ENCODE measurements at places on chromosomes 16 and 17.

DNA sequence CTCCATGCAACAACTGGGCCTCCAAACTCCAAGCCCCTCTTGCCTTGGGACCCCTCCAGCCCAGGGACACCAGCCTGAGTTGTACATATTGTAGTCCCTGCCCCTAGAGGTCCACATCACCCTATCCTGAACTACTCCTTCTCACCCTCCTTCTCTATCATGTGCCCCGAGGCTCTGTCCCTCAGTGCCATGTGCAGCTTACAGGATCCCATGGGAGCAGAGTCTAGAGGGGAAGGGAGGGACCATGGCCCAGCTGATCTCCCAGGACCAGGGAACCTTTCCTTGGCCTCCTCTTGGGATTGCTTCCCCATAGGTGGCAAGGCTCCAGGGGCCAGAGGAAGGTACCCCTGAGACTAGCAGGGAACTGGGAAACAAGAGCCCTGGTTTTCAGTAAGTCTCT lies 35.3 kb downstream of the TMEM132E start:
- DNase-seq, result no peak

DNA sequence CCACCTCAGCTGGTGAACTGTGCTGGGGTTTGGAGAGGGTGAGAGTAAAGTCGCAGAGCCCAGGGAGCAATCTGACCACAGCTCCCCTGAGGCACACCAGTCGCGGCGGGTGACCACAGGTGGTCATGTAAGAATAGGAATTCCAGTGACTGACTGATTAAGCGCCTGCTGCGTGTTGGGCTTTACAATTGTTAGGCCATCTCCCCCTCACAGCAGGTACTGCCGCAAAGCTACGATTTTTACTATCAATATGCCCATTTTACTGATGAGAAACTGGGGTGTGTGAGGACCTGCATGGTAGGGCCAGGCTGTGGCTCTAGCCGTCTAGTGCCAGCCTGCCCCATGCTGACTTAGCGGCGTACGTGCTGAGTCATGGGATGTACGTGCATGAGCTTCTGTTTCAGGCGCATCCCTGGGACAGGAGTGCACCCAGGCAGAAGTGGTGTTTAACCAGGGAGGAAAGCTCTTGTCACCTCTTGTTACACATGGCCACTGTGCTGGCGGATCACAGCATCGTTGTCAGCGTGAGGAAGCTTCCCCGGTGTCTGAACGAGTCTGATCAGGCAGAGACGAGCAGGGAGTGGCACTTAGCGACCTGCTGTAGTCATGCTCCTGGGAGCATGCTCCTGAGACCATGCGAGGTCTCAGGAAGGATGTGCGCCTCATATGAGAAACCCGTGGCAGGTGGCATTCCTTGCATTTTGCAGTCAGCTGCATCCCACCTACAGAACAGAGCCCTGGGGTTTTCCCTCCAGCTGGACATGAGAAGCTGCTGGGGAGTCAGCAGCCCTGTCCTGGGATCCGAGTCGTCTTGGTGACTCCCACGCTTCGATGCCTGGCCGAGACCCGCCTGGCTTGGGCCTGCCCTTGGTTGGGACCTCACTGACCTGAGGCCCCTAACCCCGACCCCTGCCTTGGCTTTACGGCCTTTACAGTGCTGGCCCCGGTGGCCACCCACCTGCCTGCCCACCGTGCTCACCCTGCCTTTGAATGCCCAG lies 163.7 kb upstream of the CHMP6 start:
- no peak for DNase-seq

GRCh38 chr16:20878682-20879147 lies 21.4 kb downstream of the DCUN1D3 start:
- DNase-seq, result no peak

GRCh38 chr17:59503500-59503899 lies 61.9 kb upstream of the DHX40 start:
- DNase-seq, result no peak

- DNase-seq, result no peak
These were observed 28.2 kb upstream of the ETV4 start for GRCh38 chr17:43574348-43574747.

- peak; percentile 14 for DNase-seq
These were observed 97.6 kb downstream of the MRM3 start for GRCh38 chr17:879546-880442.

- DNase-seq, result no peak
These were observed 16.1 kb downstream of the UTS2R start for GRCh38 chr17:82387705-82388106.

DNA sequence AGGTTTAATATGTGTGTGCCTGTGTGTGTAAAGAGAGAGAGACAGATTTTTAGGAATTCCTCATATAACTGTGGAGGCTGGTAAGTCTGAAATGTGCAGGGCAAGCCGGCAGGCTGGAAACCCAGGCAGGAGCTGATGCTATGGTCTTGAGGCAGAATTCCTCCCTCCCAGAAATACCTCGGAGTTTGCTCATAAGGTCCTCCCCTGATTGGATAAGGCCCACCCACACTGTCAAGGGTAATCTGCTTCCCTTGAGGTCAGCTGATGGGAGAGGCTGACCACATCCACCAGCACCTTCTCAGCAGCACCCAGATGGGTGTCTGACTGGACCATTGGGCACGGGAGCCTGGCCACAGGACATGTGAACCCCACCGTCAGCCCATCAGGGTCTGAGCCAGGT lies 42.4 kb downstream of the C16orf95 start:
- DNase-seq, result no peak

- peak; percentile 49 for DNase-seq
These were observed 138.8 kb upstream of the CRHR1 start for GRCh38 chr17:45645330-45645729.

DNA sequence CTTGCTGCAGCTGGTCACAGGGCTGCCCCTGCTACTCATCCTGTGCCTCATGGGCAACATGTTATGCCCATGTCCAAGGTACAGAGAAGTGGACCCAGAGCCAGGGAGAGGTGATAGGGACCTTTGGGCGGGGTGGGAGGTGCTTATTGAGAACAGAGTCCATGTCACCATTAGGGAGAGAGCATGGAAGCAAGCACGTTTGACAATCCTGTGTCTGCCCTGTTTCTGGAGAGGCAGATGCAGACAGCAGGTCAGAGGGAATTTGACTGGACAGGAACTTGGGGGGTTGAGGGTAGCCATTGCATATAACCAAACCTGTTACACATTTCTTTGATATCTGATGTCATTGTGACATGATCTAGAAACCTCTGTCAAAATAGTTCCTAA lies 14.3 kb upstream of the ARL4D start:
- DNase-seq, result no peak

GRCh38 chr17:83176623-83177583 lies 97.5 kb downstream of the METRNL start:
- no peak for DNase-seq

GRCh38 chr16:66444049-66444481 lies 17.0 kb downstream of the BEAN1 start:
- no peak for DNase-seq

- no peak for DNase-seq
These were observed 53.6 kb downstream of the RMI2 start for GRCh38 chr16:11398851-11399250.

DNA sequence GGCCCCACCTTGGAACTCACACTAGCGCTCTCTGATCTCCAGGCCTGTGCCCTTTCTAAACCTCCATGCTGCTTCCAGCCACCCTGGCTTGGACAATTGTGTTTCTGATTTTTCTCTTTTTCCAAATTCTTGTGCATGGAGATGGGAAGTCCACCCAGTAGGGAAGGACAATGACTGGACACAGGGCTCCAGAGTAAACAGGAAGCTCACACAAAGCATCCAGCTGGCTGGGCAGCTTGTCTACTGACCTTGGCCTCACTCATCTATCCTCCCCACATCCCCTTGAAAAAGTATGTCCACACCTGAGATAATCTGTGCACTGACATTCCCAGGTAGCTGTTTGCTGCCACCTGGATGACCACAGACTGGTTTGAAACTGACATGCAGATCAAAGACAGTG lies 331.2 kb upstream of the MAF start:
- no peak for DNase-seq

DNA sequence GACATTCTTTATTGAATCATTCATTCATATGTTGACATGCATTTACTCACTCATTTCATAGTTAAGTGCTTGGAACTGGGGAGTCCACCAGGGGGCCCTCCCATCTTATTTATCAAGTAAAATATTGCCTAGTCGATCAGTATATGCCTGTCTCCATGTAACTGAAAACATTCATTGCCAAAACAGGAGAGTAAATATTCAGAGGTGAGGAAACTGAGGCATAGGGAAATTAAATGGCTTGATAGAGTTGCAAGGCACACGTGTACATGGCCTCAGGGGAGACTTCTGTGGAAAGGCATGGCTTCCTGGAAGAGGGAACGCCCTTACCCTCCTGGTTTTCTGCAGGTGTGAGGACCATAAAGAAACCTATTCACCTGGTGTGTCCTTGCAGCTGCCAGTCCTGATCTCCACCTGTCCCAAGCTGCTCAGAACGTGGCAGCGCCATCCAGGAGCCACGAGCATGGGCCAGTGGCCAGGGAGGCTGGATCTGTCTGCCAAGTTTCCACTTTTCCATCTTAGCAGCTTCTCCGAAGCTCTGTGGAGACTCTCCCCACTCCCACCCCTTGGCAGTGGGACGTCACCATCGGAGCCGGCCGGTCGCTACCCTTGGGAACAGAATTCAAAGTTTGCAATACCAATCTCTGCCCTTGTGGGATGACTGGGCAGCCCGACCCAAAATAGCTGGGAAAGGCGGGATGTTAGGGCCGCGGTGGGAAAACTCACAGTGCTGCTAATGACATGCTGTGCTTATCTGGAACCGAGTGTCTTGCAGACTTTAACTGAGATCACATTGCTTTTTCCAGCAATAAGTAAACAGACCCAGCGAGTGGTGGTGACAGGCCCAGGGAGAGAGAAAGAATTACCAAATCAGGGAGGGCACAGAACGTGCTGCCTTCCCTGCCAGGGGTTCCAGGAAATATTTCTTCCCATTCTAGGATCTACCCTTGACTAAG lies 4.1 kb upstream of the C1QTNF1 start:
- peak; percentile 3 for DNase-seq

- no peak for DNase-seq
These were observed 89.2 kb downstream of the SPECC1 start for GRCh38 chr17:20098314-20098713.

DNA sequence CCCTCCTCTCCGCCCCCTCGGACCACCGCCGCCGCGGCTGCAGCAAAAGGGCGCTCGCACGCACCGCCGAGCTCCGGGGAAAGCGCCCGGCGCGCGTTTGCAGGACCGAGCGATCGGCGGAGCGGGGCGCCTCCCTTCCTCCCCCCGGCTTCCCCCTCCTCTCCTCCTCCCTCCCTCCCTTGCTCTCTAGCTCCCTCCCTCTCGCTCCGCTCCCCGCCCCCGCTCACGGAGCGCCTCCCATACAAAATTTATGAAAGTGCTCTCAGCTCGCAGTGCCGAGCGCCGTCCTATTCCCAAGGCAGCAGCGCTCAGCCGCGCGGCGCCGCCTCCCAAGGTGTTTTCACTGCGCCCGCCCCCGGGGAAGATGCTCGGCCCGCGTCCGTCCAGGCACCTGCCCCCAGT lies at the start of gene RTN4RL1:
Gene RTN4RL1, minus strand, starts transcription at position 115 of the 402 bp plus-strand sequence. CDS start 469 bp downstream, outside the sequence.
- DNase-seq, result peak; percentile 8

- DNase-seq, result no peak
These were observed 31.3 kb upstream of the TEKT1 start for GRCh38 chr17:6862825-6863224.

DNA sequence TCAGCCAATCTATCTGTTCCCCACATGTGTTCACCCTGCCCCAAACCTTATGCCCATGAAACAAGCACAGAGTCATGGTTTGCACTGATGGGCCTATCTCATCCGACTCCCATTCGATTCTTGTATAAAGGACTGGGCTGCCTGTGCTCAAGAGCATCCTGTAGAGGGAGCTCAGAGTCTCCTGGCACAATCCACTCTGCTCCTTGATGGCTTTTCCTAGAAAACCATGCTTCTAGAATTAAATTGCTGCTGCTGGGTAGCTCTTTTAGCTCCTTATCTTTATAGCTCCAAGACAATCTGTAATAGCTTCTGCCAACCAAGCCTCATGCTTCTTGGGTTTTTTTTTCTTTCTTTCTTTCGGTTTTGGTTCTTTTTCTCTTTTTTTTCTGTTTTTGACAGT lies 9.7 kb downstream of the ZNF19 start:
- peak; percentile 3 for DNase-seq

DNA sequence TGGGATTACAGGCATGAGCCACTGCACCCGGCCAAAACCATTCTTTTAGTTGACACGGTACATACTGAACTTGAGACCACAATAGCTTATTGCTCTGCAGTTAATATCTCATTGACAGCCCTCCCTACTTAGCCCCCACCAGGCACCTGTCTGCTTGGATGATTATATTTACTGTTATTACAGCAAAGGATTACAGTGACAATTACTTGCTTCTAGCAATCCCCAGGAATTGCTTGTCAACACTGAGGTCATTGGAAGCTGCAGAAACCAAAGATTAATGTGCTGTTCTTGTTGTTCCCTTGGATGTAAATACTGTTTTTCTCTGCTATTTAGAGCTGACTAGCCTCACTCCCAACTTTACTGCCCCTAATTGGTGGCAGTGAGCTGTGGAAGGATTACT lies 211.2 kb downstream of the LGALS9B start:
- no peak for DNase-seq

DNA sequence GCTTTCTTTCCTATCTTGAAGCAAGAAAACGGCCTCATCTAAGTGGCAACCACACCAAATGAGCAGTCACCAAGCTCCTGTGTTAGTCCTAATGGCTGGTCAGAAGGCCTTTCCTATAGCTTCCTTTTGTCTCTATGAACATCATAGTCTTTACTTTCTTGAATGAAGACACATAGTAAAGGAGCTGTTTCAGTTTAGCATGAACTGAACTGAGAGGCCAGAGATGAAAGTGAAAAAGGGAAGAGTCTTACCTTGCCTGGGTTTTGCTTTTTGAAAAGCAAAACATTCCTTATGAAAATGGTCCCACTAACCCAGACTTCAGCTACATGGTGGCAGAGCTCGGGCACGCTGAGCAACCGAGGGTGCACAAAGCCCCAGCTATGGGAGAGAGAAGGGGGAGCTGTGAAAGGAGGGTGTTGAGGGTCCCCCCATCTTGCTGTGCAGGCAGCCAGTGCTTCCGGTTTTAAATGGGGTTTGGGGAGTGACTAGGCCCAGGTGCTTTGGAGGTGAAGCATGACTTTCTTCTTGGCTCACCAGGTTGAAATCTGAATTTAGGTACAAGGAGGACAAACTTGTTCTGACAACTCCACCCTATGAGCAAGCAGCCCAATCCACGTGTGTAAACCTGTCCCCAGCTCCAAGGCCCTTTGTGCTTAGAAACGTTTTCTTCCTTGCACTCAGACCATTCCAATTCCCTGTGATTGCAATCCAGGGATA lies 9.1 kb upstream of the PSMC3IP start:
- no peak for DNase-seq

DNA sequence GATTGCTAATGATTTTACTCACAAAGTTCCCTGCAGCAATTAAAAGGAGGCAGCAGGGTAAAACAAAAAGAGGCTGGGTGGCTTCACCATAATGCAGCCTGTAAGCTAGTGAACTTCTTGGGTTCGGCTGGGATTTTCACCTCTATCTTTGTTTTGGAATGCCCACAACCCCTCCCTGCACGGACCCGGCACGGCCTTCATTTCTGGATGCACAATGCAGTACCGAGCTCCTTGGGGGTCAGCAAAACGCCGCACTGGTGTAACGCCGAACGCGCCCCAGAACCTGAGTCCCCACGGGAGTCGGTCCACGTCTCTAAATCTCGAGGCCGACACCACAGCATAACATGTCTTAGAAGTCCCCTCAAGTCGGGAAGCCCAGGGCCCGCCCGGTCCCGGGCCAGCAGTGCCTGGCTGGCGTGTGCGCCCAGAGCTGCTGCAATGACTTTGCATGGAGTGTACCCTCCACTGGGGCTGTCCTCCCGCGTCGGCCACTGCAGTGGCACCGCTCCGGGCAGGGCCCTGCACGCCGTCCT lies 759 bp downstream of the UBE2O start:
- no peak for DNase-seq

GRCh38 chr17:59067756-59068155 lies 38.9 kb downstream of the TRIM37 start:
- no peak for DNase-seq

All from NCI-H526 treated with DMSO at 0.1 percent for 48 hours (cell line).